ENCODE measurements at places on chromosomes 11 and 22.

- no peak for DNase-seq
These were observed 877.3 kb downstream of the BRD1 start for GRCh38 chr22:48950151-48950915.

DNA sequence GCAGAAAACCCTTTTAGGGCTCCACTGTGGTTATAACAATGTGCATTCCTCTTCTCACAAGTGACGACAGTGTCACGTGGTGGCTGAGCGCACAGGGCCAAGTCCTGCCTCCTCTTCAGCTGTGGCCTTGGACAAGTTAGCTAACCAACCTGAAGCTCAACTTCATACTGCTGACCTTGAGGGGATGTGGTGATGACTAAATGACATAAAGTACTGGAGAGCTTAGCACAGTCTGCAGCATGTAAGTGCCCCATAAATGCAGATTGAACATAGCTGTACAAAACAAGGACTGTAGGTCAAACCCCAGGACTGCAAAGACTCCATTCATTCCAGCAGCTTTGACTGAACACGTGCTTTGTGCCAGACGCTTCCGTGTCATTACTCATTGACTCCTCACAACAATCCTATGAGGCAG lies 20.1 kb upstream of the MRGPRX2 start:
- no peak for DNase-seq

DNA sequence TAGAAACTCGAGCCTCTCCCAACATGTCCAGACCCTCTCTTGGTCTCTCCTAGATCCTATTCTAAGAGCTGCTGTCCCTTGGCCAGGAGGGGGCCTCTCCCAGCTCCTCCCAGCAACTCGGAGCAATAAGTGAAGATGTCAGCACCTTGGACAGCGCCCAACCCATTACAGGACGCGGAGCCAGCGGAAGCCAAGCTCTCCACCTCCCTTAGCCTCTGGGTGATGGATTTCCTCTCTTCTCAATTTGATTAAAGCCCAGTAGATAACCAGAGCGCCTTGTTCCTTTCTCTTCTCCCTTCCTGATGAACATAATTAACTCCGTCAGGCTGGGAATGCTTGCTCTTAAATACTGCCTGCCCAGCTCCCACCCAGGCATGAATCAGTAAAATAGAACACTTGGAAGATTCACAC lies 26.2 kb upstream of the TPBGL start:
- DNase-seq, result peak; percentile 69

GRCh38 chr11:46541593-46542371 lies 52.0 kb downstream of the AMBRA1 start:
- DNase-seq, result no peak

GRCh38 chr11:28142724-28143123 lies 34.5 kb downstream of the METTL15 start:
- no peak for DNase-seq

GRCh38 chr11:123773026-123773425 lies 18.7 kb upstream of the OR6X1 start:
- DNase-seq, result no peak

DNA sequence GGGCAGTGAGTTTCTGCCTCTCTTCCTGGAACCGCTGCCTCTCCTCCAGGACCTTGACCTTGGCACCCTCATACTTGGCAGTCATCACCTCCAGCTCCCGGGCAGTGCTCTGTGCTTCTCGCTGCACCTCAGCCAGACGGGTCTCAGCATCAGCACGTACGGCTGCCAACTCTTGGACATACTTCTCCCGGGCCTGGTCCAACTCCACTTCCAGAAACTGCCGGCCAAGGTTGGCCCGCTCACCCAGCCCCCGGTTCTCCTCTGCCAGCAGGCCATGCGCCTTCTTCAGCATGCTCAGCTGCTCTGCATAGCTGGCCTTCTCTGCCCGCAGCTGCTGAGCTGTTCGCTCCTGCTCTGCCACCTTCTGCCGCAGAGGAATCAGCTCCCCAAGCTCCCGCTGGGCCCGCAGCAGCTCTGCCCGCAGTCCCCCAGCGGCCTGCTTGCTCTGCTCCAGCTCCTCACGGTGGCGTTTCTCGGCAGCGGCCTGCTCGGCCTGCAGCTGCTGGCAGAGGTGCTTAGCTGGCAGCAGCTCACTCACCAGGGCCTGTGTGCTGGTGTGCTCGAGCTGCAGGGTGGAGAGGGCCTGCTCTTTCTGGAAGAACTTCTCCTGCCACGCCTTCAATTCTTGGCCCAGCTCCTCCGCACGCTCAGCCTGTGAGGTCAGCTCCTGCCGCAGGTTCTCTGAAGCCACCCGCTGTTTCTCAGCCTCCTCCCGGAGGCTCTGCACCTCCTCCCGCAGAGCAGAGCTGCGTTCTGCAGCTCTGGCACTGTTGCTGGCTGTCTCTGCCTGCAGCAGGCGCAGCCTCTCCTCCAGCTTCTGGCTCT lies 14.4 kb downstream of the IL18BP start:
- DNase-seq, result peak; percentile 4

DNA sequence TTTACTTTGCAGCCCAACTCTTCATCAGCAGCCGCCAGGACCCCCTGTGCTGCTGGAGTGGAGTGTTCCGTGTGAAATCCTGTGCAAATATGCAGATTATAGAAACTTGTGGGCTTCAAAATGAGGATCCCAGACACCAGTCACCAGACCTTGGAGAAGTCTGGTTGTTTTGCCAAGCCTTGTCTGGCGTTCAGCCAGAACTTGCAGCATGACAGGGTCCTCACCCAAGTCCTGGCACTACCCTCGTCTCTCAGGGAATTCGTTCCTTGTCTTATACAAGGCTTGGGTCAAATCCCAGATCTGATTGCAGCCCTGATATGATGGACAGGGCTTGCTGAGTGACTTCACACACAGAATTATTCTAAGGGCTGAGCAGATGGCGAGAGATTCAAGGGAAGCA lies 18.9 kb downstream of the SHISAL1 start:
- no peak for DNase-seq

- DNase-seq, result no peak
These were observed 129.5 kb downstream of the MICAL2 start for GRCh38 chr11:12239804-12240371.

DNA sequence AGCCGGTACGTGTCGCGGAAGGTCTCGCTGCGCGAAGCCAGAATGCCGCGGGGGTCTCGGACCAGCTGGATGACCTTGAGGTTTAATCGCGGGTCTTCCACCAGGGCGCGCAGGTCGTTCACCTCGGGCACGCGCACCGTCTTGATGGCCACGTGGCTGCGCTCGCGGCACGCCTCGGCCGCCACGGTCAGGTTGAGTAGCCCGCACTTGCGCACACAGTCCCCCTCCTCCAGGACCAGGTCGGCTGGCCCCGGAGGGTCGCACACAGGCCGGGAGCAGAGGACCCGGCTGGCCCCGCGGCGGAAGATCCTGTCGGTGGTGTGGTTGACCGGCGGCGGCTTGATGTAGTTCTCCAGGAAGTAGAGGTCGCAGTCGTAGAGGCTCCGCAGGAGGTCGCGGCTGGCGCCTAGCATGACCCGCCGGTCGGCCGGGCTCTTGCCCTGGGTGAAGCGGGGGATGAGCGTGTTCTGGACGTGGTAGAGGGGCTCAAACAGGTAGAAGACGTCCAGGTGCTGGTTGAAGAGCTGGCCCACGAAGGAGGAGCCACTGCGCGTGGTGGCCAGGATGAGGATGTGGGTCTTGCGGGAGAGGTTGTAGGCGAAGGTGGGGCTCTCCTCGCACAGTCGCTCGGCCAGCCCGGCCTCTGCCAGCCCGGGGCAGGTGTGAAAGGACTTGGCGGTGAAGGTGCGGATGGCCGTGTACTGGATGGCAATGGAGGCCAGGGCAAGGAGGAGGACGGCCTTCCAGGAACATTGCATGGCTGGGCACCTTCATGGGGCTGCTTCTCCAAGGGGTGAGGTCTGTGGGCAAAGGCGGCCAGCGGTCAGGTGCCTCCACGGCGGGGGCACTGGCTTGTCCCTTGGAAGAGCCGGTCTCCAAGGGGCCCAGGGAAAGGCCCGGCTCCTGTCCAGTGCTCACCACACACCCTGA lies 15.0 kb downstream of the CHST1 start:
- DNase-seq, result no peak

DNA sequence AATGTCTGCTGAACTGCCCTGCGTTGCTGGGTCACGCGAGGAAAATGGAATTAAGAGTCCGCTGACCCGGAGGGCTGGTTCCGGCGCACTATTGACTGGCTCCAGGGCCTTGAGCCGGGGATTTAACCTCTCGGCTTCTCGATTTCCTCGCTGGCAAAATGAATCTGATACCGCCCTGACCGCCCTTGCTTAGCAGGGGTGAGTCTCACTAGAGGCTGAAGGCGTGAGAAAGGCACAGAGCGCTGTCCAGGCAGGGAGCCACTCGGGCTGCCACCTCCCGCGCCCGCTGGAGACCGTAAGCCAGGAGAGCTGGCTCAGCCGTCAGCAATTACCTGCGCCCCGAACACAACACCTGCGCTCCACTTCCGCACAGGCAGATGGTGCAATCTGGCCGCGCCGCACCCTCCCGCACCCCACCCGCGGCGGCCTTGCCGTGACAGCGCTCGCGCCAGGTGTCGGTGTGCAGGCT lies 65.6 kb downstream of the BUD13 start:
- DNase-seq, result no peak

- no peak for DNase-seq
These were observed 756.7 kb downstream of the DLG2 start for GRCh38 chr11:84870486-84870885.

- DNase-seq, result no peak
These were observed 24.9 kb upstream of the GRAMD1B start for GRCh38 chr11:123405123-123405592.

DNA sequence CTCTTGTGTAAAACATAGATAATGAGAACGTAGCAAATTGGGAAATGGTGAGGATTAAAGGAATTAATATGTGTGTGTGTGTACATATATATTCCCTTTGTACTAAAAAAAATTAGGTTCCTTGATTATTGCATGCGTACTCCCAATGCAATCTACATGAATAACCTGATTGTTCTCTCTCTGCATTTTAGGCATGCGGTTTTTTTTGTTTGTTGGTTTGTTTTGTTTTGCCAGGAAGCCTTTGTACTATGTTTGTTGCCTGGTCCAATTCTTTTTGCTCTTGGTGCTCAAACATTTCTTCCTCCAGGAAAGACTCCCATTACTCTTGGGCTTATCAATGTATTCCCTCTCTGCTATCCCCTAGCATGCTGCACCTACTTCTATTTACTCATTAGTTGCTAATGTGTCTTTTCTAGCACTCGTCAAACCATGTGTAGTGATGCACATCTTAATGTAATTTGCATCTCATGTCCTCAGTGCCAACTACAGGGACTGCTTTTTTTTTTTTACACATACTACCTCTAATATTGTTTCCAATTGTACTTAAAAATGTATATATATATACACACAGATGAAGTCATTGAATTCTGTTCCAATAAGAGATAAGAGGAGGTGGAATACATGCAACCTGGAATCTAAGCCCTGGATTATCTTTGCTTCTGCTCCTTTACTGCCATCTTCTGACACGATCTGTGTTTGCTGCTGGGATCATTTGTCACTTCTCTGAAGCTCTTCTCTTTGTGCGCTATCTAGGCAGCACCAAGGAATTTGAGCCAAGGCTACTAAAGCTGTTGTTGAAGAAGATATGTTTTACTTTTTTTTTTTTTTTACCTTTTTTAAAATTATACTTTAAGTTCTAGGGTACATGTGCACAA lies 197.2 kb upstream of the ANO3 start:
- no peak for DNase-seq

GRCh38 chr11:61999141-61999975 lies 31.9 kb upstream of the FTH1 start:
- no peak for DNase-seq

GRCh38 chr22:42319386-42319785 lies 48.9 kb upstream of the TCF20 start:
- DNase-seq, result no peak

- DNase-seq, result peak; percentile 38
These were observed 20.3 kb upstream of the NLRP6 start for GRCh38 chr11:257766-258493.

DNA sequence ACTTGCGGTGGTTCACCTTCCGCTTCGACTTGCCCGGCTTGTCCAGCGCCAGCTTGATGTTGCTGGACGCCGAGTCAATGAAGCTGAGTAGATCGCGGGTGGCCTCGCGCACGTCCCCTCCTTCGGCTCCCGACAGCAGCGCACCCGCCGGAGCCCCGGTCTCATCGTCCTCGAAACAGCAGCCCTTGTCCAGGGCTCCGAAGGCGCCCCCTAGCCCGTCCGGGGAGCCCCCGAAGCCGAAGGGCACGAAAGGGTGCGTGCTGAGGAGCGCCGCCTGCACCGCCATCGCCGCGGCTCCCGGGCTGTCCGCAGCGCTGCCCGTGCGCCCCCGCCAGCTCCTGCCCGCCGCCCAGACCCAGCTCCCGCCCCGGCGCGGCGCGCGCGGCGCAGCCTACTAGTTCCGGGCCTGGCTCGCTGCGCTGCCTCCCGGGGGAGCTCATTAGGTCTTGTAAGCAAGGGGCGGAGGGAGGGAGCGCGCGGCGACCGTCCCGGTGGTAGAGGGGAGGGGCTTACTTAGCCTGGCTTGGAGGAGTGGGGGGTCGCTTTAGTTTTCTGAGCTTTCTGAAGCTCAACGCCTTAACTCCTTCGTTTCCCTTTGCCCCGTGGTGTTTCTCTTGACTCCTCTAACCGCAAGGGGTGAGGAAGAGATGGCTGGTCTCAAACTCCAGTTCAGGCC lies at the start of gene FAM181B:
FAM181B (minus strand) TSS at position 421 of the 676 bp plus-strand sequence; CDS start at position 286, 135 bp downstream.
- no peak for DNase-seq

DNA sequence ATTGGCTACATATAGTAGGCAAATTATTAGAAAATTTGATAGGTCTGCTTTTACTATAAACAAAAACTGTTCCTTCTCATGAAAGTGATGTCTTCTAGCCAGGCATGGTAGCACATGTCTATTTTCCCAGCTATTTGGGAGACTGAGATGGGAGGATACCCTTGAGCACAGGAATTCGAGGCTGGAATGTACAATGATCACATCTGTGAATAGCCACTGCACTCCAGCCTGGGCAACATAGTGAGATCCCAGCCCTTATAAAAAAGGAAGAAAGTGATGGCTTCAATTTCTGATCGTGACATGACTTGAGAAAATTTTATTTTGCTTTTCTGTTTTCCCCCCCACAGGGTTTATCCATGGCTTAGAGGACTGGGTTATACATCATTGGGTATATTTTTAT lies 19.5 kb upstream of the B3GNT6 start:
- DNase-seq, result no peak

- no peak for DNase-seq
These were observed 8.8 kb downstream of the TOLLIP start for GRCh38 chr11:1300569-1301187.

- DNase-seq, result peak; percentile 79
These were observed 11.8 kb upstream of the SSTR3 start for GRCh38 chr22:37223965-37224551.

DNA sequence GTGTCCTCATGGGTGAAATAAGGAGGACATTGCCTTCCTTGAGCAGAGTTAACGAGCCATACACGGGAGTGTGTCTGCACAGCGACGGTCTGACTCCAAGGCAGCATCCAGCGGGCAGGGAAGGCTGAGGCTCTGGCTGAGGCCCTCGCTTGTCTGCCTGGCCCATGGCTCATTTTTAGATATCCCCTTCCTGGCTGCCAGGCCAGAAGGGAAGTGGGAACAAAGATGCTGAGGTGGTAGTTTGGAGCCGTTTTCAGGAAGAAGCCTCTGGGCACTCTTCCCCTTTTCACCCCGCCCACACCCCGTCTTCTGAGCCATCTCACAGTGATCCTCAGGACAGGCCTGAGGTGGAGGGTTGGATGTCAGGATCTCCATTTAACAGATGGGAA lies 3.0 kb upstream of the SLCO2B1 start:
- no peak for DNase-seq

Data from GM13977 (cell line).